ENCODE measurements at places on chromosomes 6 and 20. TPM values are rescaled to one million over a fixed set of nuclear protein-coding genes. Genes with fewer than 3 reads are reported as not detected.

DNA sequence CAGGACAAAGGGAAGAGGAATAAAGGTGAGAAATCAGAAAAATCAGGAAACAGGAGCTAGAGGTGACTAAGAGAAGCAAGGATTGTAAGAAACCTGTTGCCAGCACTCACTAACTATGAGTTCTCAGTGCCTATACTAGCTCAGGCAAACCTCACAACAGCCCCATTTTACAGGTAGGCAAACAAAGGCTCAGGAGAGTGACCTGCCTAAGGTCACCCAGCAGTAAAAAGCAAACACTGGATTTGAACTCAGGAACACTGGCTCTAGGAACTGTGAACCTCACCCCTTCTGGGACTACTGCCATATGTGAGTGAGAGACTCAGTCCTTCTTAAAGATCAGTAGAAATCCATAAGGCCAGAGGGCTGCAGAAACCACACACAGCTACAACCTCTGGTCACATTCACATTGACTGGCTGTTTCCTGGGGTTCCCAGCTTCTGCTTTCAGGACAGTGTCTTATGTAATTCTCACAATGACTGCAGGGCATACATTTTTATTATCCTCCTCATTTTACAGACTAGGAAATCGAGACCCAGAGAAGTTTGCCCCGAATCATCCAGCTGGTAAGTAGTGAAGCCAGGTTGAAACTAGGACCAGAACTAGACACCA is 80.7 kb upstream of the MAFB start:
- no peak for DNase-seq
- no peaks in the 10 kb centered on the region for H3K4me1 ChIP-seq
- H3K4me3 ChIP-seq, result no peak overlapping the region
- H3K36me3 ChIP-seq, result no peaks in the 10 kb centered on the region
- H3K27ac ChIP-seq, result no peak overlapping the region

GRCh38 chr6:135996668-135997067 is 145.2 kb downstream of the PDE7B start:
- no peaks in the 10 kb centered on the region for H3K36me3 ChIP-seq
- no peak overlapping the region for H3K4me3 ChIP-seq
- no peaks in the 10 kb centered on the region for H3K4me1 ChIP-seq
- no peak for DNase-seq
- no peak overlapping the region for H3K27ac ChIP-seq

DNA sequence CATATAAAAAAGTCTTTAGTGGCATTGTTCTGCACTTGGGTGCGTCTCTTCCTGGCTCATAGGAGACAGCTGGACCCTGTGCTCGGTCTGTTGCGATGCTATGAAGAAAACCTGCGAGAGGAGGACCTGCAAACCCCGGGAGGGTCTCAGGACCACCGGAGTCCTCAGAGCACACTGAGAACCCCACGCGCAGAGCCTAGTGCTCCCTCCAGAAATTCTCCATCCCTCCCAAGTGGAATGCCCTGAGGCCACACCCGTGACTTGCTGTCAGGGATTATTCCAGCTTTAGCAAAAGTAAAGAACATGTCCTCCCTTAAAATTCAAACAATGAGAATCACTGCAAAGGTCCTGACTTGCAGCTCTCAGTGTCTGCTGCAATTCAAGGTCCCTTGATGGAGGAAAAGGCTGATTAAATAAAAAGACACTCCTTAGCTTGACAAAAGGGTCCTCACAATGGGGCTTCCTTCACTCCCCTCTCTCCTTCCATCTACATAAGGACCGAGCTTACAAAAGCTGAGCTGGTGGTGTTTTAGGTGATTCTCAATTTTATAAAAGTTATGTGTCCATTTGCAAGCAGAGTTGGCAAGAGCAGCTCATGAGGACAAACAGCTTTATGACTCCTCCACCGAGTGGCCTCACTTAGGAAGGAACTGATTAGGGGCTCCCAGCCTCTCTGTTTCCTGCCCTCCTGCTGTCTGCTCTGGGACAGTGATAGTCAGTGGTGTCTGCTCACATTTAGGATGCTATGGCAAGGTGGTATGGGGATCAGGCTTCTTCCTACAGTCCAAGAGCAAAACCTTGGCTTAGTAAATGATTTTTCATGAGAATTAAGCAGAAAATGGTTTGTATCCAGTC is 97.0 kb downstream of the RAMACL start:
- H3K36me3 ChIP-seq, result peaks cover 14% of the 10 kb centered on the region
- no peak overlapping the region for H3K4me3 ChIP-seq
- H3K27ac ChIP-seq, result no peak overlapping the region
- peaks cover 14% of the 10 kb centered on the region for H3K4me1 ChIP-seq
- peak; percentile 10 for DNase-seq

DNA sequence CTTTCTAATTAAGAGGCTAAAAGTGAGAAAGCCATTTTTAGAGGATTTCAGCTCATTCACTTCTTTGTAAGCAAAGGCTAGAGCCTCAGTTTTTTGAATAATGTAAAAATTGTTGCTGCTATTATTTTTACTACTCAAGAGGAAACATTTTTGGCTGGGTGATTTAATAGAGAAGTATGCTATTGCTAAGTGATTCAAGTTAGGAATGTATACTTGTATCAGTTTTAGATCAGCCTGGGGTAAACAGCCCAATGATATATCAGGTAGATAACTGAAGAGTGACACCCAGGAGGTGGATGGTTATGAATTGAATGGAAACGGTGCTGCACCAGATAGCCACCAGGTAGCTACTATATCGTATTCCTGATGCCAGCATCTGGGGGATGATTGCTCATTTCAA is 9.2 kb downstream of the QKI start:
- H3K27ac ChIP-seq, result no peak overlapping the region
- DNase-seq, result no peak
- H3K36me3 ChIP-seq, result no peaks in the 10 kb centered on the region
- H3K27me3 ChIP-seq, result no peaks in the 10 kb centered on the region

DNA sequence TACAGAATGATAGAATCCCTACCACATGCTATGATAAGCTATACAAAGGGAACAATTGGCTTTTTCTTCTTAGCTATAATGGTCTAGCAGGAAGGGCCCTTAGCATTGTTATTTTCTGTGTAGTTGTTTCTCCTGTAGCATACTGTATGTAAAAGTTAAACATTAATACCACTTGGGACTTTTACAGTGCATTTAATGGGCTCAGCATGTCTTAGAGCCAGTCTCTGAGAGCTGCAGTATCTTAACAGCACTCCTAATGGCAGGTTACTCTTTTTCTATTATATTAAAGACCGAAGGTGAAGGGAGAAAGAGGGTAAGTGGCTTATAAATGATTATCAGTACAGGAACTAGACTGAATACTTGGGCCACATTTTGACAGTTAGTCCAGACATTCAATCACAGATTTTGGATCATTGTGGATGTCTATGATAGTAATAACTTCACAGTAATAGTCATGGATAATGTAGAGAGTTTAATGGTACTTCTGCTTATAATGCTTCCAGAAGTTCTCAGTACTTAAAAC is 290.7 kb downstream of the PHF3 start:
- no peak overlapping the region for H3K4me3 ChIP-seq
- DNase-seq, result no peak
- H3K27ac ChIP-seq, result no peak overlapping the region
- no peaks in the 10 kb centered on the region for H3K27me3 ChIP-seq
- peaks cover 5% of the 10 kb centered on the region for H3K4me1 ChIP-seq

DNA sequence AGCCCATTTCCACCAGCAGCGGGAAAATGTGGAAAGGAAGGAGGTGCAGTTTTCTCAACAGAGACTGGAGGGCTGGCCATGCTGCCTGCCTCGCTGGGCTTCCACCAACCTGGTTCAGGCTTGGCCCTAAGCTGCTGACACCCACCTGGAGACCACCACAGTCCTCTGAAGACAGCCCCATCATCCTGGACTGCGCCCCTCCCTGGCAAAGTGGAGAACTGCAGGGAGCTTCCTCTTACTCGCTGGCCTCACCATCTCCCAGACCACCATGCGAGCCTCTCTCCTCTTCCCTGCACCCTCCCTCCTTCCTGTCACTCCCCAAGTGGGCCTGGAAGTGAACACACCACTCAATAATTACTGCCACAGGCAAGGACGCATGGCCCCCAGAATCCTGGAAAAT is 71.5 kb downstream of the PSMG4 start:
- H3K36me3 ChIP-seq, result no peaks in the 10 kb centered on the region
- no peak overlapping the region for H3K4me3 ChIP-seq
- no peaks in the 10 kb centered on the region for H3K27me3 ChIP-seq
- H3K4me1 ChIP-seq, result peaks cover 22% of the 10 kb centered on the region

GRCh38 chr6:83707829-83708545 is 914 bp downstream of the SNAP91 start:
- no peaks in the 10 kb centered on the region for H3K4me1 ChIP-seq
- H3K27me3 ChIP-seq, result peaks cover 48% of the 10 kb centered on the region
- no peak overlapping the region for H3K27ac ChIP-seq
- peak; percentile 6 for DNase-seq

- no peak for DNase-seq
- no peaks in the 10 kb centered on the region for H3K27me3 ChIP-seq
- no peak overlapping the region for H3K27ac ChIP-seq
- H3K4me3 ChIP-seq, result no peak overlapping the region
- no peaks in the 10 kb centered on the region for H3K36me3 ChIP-seq
Measured at GRCh38 chr20:54015496-54015895, 54.9 kb downstream of the BCAS1 start.

DNA sequence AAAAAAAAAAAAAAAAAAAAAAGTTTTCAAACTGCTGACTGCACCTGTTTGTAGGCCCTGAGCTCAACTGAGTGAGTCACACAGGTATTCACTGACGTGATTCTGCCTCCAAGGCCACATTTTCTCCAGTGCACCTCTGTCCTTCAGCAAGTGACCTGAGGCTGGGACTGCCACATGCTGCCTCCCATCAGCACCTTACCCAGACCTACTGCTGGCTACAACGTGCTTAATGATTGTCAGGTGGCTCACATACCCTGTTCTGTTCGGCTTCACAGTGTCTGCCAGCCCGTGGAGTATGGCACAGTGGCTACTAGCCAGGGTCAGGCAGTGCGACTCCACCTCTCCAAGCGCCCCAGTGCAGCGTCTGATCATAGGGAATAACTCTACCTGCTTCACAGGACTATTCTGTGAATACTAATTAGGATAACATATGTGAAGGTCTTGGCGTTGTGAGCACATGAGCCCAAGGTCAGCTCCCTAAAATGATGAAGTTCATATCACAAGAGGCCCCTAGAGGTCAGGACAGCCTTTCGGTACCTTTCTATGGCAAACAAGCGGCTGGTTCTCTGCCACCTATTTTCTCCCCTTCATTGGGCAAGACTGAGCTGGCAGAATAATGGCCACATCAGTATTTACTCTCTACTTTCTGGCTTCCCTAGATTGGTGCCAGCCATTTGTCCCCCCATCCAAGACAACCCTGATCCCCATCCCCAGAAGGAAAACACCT is 28.1 kb downstream of the RIPOR3 start:
- H3K27ac ChIP-seq, result no peak overlapping the region

DNA sequence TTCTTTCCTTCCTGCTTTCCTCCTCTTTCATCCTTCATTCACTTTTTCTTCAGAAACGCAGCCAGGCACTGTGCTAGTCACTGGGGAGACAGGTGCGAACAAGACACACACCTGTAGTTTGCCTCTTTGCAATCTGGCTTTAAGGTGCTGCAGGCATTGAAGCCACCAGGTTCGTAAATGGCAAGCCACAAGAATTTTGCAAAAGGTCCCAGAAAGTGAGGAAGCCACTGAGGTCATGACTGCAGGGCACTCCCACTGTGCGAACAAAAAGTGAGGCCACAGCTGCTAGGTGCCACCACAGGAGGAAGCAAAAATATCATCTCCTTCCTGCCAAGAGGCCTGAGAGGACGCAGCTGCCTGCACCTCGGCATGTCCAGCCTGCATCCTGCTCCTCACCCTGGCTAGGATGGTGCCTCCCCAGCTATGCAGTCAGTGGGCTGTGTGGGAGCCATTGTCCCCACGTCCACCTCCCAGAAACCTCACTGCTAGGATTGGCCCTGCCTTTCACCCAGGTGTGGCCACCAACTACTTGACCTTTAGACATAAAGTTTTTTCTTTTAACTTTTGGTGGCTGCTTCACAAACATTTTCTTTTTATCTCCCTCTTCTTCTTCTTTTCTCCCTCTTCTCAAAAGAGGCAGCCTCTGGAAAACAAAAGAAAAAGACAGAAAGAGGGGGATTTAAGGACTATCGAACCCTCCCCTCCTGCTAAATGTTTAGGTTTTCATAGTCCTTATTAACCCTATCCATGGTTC is 230.8 kb downstream of the BCAS1 start:
- H3K4me1 ChIP-seq, result no peaks in the 10 kb centered on the region
- DNase-seq, result no peak
- H3K27me3 ChIP-seq, result no peaks in the 10 kb centered on the region
- H3K4me3 ChIP-seq, result no peak overlapping the region

- no peaks in the 10 kb centered on the region for H3K4me1 ChIP-seq
- no peak overlapping the region for H3K27ac ChIP-seq
Measured at GRCh38 chr6:15966000-15966520, 162.8 kb upstream of the MYLIP start.

DNA sequence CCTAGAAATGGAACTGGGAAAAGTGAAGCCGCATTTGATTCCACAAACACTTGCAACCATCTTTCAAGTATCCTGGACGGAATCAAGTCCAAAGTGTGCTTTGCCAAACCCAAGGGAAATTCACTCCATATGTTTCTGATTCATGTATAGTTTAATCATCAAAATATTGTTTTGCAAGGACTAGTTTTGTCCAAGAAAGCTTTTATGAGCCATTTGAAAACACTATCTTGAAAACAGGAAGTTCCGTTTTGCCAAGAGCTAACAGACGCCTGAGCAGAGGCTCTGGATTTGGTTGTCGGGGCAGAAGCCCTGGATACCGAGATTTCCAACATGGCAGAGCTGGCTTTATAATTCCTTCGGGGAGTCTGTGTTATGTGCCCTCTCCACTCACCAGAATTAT is 251.1 kb downstream of the PHACTR1 start:
- H3K36me3 ChIP-seq, result no peaks in the 10 kb centered on the region
- no peaks in the 10 kb centered on the region for H3K27me3 ChIP-seq
- no peak for DNase-seq
- H3K4me1 ChIP-seq, result peaks cover 19% of the 10 kb centered on the region

DNA sequence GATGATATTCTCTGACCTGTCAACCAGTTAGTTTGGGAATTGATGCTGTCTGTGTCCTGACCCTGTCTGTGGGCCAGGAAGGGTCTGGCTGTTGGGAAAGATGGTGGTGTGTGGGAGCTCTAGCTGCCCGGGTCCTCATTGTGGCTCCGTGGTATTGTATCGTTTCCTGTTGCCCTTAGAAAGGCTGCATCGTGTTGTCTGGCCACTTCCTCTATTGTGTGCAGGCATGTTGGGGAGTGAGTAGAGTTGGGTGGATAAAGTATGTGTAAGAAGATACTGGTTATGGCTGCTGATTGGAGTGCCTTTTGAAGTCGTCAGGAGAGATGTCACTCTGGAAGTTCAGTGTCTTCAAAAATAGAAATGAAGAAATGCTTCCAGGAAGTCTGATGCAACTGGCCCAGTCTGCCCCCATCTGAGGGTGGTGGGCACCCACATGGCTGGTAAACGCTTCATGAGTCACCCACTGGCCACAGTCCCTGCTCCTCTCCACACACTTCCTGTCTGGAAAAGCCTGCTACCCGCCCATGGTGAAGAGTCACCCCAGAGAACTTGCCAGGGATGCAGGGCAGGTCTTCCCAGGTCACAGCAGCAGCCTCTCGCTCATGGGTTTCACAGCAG is 27.9 kb downstream of the PPARD start:
- H3K4me1 ChIP-seq, result no peaks in the 10 kb centered on the region
- DNase-seq, result no peak
- H3K36me3 ChIP-seq, result no peaks in the 10 kb centered on the region

- no peak overlapping the region for H3K27ac ChIP-seq
- H3K4me3 ChIP-seq, result no peak overlapping the region
- peaks cover 3% of the 10 kb centered on the region for H3K36me3 ChIP-seq
- no peaks in the 10 kb centered on the region for H3K4me1 ChIP-seq
- DNase-seq, result no peak
- no peaks in the 10 kb centered on the region for H3K27me3 ChIP-seq
Measured at GRCh38 chr6:34836451-34836850, 44.6 kb downstream of the BLTP3A start.

TTLL9 gene
- total RNA-seq, result 8.9 TPM
